ENCODE measurements at places on chromosomes 3 and 15.
A peak's percentile ranks its signal among the peaks of the same experiment; 100 is the strongest.

- DNase-seq = no peak
These were observed 2.5 kb upstream of the DAZL start for GRCh38 chr3:16607718-16608117.

DNA sequence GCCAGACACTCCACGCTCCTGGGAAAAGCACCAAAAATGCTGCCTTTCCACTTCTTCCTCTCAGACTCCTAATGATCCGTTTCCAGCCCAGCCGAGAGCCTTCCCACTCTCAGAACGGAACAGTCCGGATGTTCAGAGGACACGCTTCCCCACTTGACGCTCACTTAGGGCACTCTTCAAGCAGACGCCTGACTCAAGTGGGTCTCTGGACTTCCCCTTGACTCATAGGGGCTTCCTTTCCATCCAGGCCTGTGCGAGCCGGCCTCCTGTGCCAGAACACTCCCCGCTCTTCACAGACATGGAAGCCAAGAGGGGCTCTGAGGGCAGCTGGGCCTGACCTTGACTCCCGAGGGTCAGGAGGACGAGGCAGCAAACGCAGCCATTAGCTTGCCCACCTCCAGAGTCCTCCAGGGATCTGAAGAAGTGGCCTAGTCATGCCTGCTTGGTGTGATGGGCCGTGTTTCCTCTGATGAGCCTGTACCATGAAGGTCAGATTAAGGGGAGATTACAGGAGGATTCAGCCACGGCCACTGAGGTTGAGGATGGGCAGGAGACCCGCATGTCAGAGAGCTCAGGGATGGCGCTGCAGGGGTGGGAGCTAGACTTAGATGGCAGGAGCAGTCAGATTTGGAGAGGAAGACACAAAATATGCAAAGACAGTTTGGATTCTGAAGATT is 114.7 kb upstream of the TLE3 start:
- DNase-seq = no peak

GRCh38 chr15:32096916-32097617 is 66.8 kb downstream of the CHRNA7 start:
- DNase-seq = no peak

- no peak for DNase-seq
These were observed 308.9 kb upstream of the TMCO5A start for GRCh38 chr15:37625576-37625975.

DNA sequence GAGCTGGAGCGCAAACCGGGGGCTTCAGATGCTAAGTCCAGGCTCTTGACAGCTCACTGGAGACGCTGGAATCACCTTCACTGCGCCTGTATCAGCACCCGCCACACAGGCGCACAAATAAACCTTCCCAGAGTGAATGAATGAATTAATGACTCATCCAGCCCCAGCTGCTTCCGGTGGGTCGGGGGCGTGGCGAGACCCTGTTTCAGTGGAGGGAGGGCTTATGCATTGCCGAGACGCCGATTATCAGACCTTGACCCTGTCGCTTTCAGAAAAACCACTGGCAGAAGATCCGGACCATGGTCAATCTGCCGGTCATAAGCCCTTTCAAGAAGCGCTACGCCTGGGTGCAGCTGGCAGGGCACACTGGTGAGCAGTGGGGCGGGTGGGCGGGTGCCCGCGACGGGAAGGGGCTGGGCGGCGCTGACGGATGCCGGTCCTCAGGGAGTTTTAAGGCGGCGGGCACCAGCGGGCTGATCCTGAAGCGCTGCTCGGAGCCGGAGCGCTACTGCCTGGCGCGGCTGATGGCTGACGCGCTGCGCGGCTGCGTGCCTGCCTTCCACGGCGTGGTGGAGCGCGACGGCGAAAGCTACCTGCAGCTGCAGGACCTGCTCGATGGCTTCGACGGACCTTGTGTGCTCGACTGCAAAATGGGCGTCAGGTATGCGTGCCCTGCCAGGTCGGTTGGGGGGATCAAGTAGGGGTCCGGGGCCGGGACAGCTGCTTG is 7.7 kb downstream of the ITPKA start:
- DNase-seq = peak; percentile 40

DNA sequence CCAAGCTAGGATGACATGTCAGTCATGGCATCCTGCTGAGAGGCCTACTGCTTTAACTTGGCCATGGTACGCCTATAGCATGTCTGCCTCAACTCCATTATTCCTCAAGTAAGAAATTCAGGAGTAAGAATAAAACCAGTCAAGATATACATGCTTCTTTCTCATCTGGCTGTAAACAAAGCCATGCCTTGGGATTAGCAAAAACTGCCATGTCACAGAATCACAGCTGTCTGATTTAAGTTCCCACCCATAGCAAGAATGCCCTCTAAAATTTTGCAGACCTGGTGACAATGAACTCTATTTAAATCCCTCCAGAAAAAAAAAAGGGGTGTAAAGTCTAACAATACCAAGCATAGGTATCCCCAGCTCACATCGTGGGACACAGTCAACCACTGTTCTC is 55.6 kb upstream of the ACAN start:
- DNase-seq = no peak

GRCh38 chr3:98690876-98691275 is 72.3 kb upstream of the ST3GAL6 start:
- DNase-seq = no peak

- no peak for DNase-seq
These were observed 47.2 kb upstream of the ZBTB38 start for GRCh38 chr3:141321109-141321497.

- no peak for DNase-seq
These were observed 177.9 kb downstream of the ERC2 start for GRCh38 chr3:56290374-56290773.

DNA sequence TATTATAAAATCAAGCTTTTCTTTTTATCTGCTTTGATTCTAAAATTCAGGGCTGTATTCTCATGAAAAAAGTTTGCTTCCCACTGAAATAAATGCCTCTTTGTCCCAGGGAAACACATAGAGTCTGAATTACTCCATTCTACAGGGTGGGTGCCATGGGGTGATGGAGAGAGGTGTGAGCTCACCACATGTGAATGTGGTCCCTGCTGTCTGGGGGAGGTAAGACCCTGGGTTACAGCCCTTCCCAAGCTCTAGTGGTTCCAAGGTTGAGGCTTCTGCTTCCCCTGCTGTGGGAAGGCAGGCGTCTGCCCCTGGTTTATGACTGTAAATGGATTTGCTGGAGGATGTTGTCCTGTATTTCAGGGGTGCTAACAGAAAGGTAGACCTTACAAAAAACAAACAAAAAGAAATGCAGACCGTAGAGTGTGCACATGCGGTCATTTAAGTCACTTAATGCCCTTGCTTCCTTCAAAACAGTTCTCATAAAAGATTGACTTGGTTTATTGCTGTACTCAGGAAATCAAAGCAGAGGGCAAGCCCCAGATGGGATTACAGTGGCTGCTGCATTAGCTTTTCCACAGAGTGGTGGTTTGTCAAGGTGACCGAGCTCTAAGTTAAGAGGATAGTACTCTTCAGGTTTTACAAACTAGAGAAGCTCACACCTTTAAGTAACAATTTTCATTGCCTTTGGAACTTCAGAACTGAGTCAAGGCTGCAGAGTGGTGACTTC is 49.2 kb downstream of the CTDSPL start:
- no peak for DNase-seq

DNA sequence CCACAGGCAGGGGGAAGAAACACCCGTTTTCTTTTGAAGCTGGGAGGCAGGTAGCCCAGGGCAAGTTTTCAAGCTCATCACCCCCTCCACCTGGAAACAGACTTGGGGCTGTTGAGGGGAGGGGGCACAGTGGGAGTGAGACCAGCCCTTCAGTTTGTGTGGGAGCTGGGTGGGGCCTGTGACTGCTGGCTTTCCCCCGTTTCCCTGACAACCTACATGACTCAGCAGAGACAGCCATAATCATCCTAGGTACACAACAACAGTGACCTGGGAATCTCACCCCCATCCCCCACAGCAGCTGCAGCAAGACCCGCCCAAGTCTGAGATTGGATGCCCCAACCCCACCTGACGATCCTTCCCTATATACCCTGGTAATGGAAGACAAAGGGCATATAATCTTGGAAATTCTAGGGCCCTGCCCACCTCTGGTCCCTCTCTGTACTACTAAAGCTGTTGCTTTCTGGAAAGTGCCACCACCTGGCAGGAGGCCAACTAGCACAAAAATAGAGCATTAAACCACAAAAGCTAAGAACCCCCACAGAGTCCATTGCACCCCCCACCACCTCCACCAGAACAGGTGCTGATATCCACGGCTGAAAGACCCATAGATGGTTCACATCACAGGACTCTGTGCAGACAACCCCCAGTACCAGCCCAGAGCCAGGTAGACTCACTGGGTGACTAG is 422.2 kb upstream of the SGO1 start:
- DNase-seq = no peak

- DNase-seq = no peak
These were observed 112.9 kb downstream of the ULK4 start for GRCh38 chr3:41848753-41849574.

DNA sequence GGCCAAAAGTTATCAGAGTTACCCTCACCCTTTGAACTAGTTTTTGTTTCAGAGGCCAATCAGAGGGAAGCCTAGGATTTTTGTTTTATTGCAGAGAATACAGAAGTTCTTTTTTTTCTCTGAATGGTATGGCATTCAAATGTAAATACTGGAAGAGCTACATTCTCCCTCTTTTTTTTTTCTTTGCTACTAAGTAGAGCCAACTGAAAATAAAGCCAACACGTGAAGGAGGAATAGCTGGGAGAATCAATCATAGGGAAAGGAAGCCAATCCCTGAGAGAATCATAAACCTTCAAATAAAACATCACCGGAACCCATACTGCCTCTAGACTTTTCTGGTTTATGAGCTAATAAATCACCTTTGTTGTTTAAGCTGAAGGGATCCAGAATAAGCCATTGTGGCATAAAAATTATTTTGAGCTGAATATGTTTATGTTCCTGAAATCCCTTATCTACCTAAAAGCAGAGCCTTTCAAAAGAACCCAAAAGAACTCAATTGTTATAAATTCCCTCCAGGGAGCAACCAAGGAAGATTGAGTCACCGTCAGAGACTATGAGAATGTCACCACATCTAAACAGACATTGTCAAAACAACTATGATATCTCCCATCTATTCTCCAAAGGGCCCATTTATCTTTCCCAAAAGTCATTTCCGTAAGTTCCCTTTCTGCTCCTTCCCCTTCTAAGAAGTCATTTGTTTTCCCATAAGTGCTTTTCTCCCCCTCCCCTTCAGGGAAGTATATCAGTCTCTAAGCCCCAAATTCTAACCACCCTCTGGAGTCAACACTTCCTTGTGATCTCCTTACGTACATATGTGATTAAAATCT is 3.8 kb upstream of the ZNF280D start:
- no peak for DNase-seq

DNA sequence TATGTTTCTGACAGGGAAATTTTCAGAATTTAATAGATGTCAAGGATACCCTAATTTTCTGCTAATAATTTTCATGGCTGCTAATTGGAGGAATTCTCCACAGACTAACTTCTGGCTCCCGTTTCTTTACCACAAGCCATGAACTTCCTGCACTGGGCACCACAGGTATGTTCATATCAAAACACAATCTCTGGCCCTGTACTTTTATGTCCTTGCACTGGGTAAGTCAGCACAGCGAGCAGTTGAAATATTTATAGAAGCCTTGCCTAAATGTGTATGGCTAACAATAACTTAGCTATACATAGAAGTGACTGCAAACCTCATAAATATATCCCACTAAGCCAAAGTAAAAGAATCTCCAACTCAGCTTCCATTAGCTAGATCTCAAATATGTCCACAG is 246.9 kb downstream of the ZIC1 start:
- no peak for DNase-seq

DNA sequence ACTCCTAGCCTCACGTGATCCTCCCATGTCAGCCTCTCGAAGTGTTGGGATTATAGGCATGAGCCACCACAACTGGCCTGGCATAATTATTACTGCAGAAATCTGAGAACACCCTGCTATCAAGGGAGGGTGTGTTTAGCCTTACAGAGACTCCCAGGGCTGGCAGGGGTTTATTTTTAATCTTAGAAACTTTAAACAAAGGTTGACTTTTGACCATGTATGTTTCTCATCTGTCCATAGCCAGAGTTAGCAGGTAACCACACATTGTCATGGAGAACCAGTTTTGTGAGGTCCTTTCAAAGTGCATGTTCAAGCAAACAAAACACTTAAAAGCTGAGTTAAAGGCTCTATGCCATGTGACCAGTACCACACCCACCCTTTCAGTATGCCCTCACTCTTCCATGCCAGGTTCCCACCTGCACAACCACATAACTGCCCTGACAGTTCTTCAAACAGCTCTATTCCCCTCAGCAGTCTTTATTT is 11.1 kb downstream of the SIAH2 start:
- DNase-seq = no peak

- no peak for DNase-seq
These were observed 38.7 kb downstream of the ROBO1 start for GRCh38 chr3:79729096-79729495.

DNA sequence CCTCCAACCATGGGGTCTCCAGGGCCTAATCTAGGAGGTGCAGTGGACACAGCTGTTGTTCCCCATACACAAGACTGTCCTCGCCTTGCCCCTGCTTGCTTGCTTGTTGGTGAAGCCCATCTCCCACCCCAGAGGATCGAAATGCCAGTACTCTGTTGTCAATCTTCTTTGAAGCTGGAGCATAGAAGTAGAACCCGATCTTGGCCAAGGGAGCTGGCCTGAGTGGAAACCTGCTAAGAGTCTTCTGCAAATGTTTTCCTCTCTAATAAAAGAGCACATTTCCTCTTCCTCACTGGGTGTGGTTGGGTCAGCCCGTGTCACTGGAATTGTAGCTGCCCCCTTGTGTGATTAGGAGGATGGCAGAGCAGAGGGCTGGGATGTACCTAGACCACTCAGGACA is 85.4 kb downstream of the HES1 start:
- no peak for DNase-seq

GRCh38 chr3:62940771-62941563 is 65.8 kb upstream of the CADPS start:
- no peak for DNase-seq

- DNase-seq = no peak
These were observed 80.9 kb downstream of the DGKG start for GRCh38 chr3:186281176-186281575.

GRCh38 chr15:31974855-31975829 is 55.2 kb upstream of the CHRNA7 start:
- no peak for DNase-seq

DNA sequence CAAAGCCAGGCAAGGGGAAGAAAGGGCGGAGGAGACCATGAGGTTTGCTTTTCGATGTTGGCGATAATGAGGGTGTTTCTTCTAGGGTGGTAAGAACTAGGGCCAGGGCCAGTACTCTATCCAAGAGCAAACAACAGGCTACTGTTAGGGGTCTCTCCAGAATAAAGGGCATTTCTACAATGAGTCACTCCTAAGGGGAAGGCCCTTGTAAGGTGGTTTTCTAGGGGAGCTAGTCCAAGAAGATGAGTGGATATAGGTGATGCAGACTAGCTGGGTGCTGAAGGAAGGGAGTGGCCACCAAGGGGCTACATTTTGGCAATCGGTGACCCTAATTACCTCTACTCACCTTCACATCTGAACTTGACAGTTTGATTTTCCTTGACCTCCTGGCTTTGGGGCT is 148.5 kb upstream of the HACD2 start:
- no peak for DNase-seq

DNA sequence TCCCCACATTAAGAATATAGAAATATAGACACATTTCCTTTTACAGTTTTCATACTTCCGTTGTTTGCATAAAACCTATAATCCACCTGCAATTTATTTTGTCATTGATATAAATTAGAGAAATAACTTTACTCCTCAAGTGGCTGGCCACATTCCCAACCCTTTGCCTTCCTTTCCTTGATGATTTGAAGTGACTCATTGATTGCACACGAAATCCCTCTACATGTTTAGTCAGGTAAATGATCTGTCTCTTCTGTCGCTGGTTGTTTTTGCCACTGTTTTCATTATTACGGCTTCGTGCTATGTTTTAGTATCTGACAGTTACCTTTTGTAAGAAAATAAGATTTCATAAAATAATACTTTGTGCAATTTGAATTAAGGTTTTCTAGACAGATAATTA is 272.2 kb upstream of the NR2E3 start:
- DNase-seq = no peak
